ENCODE measurements at places on chromosomes 13 and 19.

- no peak for DNase-seq
Observed at GRCh38 chr13:97544031-97544765, 110.2 kb downstream of the RAP2A start.

DNA sequence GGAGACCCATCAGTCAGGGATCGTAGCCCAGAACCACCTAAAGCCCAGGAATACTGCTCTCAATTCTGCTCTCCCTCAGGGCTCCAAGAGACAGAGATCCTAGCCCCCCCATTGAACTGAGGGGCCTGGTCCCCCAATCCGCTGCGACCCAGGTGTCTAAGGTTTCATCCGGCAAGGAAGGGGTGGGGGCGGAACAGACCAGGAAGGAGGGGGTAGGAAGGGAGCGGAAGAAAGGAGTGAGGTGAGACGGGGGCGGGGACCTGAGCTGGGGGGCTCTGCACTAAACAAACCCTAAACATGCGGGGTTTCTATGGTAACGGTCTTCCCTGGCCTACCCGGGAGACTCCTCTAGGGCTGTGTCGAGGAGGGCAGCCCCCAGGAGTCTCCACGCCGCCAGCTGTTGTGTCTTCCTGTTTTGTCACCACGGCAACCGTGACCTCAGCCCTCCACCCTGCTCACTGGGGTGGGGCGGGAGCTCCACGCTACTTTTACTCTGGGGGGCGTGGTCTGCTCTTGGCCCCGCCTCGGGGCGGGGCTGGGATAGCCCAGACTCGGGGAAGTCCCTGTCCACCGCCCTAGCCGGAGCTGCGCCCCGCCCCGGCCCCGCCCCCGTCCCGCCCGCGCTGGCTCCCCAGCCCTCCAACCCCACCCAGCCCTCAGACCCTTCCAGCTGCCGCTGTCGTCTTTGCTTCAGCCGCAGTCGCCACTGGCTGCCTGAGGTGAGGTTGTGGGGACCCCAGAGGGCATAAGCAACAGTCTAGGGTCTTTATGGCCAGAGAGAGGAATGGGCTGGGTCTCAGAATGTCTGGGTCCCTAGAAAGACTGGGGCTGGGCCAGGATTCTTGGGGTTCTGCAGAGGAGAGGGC, at the start of gene MYADM:
MYADM (plus strand) TSS at position 659 of the 866 bp plus-strand sequence. CDS start 5,647 bp downstream, outside the sequence.
- DNase-seq = peak; percentile 100

- peak; percentile 58 for DNase-seq
Observed at GRCh38 chr19:4911786-4912672, 2.7 kb downstream of the UHRF1 start.

GRCh38 chr13:35994131-35994966, 136.8 kb downstream of the DCLK1 start:
- DNase-seq = no peak

DNA sequence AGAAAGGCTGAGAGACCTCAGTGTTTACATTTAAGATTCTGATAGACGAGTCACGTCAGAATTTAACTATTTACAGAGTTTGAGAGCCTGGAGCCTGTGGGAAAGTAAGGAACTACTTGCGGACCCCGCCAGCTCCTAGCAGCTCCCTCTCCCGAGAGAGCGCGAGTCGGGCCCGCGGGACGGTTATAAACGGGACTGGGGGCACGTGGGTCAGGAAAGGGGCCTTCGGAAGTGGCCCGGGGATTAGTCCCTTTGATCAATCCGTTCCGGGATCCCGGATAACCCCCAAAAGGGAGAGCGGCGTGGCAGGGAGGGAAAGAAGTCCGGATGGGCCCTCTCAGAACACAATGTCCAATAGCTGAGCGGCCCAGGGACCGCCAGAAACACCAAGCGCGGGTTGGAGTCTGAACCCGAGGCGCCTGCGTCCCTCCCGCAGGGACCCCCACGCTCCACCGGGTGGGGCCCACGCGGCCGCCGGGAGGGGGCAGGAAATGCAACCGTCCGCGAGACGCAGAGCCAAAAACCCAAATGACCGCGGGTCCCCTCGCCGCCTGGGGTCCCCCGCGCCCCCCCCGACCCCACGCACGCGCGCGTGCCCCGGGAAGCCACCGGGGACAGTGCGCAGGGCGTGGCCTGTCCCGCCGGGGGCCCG, 3.6 kb downstream of the ZIC5 start:
- DNase-seq = no peak

DNA sequence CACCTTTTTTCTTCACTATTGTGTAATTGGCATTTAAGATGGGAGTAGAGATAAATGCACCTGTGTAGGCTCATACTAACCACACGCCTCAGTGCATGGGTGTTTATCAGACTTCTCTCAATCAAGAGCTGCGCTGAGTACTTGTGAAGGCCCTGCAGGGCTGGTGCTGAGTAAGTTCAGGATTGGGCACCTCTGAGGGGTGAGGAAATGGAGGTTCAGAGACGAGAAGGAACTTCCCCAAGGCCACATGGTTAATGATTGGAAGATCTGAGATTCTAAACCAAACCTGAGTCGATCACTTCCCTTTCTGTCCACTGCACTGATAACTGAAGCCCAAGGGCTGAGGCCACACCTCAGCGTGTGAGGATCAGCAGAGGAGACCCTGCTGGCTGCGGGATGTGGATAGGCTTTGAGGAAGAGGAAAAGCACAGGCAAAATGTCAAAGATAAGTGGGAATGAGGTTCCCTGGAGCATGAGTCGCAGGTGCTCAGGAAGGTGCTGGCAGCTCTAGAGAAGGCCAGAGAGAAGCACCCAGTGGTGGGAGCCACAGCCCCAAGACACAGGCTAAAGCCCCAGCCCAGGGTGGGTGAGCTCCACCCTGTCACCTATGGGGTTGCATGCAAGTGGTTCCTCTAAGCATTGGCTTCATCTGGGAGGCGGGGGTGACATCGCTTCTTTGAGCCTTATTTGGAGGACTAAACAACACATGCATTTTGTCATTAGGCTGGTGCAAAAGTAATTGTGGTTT, 32.3 kb upstream of the GJB6 start:
- no peak for DNase-seq

DNA sequence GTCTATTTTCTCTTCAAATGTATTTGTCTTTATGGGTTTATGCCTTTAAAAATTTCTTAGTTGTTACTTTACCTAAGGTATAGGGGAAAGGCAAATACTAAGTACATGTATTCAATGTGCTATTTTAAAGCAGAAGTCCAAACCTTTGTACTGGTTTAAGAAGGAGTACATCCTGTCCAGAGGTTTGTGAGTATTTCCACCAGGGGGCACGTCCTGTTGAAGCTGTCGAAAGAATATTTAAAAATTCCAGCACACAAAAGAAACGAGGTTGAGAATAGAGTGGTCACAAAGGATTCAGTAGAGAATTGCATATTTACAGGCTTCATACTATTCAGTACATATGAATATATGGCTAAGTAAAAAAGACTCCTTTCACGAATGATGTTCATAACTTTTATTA, 59.8 kb downstream of the URI1 start:
- no peak for DNase-seq

DNA sequence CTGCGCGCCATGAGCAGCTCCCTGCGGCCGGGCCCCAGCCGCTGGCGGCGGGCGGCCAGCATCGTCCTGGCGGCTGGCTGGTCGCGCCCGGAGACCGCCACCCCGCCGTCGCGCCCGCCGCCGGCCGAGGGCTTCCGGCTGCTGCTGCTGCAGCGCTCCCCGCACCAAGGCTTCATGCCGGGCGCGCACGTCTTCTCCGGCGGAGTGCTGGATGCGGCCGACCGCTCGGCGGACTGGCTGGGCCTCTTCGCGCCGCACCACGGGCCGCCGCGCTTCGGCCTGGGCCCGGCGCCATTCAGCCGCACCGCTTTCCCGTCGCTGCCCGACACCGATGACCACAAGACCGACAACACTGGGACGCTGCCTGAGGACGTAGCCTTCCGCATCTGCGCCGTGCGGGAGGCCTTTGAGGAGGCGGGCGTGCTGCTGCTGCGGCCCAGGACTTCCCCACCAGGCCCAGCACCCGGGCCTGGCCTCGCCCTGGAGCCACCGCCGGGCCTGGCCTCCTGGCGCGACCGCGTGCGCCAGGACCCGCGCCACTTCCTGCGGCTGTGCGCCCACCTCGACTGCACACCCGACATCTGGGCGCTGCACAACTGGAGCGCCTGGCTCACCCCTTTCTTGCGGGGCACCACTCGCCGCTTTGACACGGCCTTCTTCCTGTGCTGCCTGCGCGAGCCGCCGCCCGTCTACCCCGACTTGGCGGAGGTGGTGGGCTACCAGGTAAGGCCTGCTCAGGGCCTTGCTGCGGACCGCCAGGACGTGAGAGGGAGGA, 518 bp downstream of the NUDT19 start:
- peak; percentile 47 for DNase-seq

- no peak for DNase-seq
Observed at GRCh38 chr13:28035146-28035782, 46.8 kb upstream of the URAD start.

DNA sequence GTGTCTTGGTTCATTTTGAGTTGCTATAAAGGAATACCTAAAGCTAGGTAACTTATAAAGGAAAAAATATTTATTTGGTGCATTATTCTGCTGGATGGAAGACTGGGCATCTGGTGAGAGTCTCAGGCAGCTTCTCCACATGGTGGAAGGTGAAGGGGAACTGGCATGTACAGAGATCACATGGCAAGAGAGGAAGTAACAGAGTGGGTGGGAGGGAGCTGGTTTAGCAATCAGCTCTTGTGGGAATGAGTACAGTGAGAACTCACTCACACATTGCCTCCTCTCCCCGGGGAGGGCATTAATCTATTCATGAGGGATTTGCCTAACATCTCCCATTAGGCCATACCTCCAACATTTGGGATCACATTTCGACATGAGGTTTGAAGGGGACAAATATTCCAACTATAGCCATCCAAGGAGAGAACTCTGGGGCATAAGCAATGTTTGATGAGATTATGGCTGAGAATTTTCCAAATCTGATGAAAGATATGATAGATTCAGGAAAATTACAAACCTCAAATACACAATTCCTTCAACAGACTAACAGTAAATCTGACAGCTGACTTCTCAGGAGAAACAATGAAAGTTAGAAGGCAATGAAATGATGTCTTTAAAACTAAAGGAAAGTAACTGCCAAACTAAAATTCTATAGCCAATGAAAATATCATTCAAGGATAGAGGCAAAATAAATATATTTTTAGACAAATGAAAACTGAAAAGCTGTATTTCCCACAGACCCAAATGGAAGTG, 52.5 kb downstream of the MTUS2 start:
- no peak for DNase-seq

DNA sequence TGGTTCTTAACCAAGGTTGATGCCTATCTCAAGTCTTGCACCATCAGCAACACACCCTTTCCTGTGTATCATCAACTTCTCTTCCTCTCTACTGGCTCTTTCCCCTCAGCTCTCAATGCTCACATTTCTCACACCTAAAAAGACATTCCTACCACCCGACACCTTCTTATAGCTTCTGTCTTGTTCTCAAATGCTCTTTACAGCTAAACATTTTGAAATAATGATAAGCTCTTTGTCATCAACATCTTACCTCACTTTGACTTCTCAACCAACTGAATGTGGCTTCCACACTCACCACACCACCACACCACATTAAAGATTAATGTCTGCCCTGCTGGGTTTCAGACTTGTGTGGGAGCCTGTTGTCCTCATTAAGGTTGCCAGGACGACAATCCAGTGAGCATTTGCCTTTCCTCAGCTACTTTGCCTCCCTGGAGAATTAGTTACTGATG, 67.8 kb downstream of the RXFP2 start:
- DNase-seq = peak; percentile 13

GRCh38 chr13:106391271-106391670, 144.2 kb downstream of the EFNB2 start:
- DNase-seq = no peak

GRCh38 chr19:1592024-1592754, 476 bp downstream of the MBD3 start:
- peak; percentile 78 for DNase-seq

DNA sequence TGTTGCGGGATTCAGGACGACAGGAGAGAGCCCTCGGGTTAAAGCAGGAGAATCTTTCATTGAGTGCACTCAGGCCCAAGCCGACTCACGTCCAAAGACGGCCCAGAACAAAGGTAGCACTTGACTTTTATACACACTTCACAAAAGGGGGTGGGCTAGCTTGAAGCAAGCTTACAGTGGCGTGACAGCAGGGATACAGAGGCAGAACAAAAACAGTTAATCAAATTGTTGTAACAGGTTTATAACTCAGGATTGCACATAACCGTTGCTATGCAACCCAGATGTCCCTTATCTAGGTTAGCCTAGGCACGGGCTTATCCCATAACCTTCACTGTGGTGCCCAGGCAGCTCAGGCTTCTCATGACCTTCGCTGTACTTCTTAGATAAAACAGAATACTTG, 2.0 kb downstream of the MED25 start:
- no peak for DNase-seq

GRCh38 chr19:33957804-33958203, 161.1 kb downstream of the KCTD15 start:
- no peak for DNase-seq

DNA sequence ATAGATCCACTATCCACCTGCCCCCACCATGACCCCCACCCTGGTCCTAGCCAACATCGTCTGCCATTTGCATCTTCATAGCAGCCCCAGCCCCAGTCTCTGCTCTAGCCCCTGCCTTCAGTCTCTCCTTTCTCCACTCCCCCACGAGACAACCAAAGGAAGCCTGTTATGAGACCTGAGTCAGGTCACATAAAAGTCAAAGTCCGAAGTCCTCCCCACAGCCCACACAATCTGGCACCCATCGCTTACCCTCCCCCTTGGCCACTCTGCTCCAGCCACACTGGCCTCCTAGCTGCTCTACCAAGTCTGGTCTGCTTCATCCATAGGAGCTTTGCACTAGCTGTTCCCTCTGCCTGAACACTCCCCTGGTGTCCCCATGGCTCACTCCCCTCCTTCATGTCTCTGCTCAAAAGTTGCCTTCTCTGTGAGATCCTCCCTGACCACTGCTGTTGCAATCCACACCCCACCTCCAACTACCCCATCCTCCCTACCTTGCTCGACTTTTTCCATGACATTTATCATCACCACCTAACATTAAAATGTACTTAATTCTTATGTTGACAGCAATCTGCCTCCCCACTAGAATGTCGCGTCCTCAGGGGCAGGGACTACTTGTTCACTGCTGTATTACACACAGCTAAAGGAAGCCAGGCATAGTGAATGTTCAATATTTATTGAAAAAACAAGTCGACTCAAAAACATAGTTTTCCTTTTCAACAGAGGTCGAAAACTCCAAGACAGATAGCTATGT, 1.2 kb upstream of the PLEKHG2 start:
- DNase-seq = no peak

- DNase-seq = no peak
Observed at GRCh38 chr13:51396352-51396751, 56.5 kb downstream of the INTS6 start.

- no peak for DNase-seq
Observed at GRCh38 chr13:28326056-28326455, 168.9 kb downstream of the FLT1 start.

DNA sequence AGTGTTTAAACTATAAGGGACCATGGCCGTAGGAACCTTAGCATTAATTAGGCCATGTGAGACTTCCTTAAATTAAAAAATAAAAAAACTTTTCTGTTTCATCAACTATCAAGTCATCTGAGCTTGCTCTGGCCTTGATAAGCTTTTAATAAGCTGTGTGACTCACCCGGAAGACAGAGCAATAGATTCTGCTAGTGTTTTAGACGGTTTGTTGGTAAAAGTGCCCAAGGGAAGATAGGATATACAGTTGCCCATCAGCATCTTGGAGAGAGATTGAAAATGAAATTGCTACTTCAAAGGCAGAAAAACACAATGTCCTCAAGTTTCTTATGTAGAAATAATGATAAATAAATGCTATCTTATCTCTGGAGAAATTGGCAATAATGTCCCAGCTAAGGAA, 31.2 kb upstream of the RCBTB2 start:
- no peak for DNase-seq
